ENCODE measurements at places on chromosomes 13 and 19. TPM values are rescaled to one million over a fixed set of nuclear protein-coding genes. Genes with fewer than 3 reads are reported as not detected.

- peak overlapping the region; percentile 90 for H3K27ac ChIP-seq
- peaks cover 19% of the 10 kb centered on the region for H3K4me1 ChIP-seq
- peaks cover 27% of the 10 kb centered on the region for H3K36me3 ChIP-seq
- peak; percentile 90 for DNase-seq
- no peaks in the 10 kb centered on the region for H3K27me3 ChIP-seq
These were observed 19.7 kb downstream of the RFX1 start for GRCh38 chr19:13986348-13986904.

DNA sequence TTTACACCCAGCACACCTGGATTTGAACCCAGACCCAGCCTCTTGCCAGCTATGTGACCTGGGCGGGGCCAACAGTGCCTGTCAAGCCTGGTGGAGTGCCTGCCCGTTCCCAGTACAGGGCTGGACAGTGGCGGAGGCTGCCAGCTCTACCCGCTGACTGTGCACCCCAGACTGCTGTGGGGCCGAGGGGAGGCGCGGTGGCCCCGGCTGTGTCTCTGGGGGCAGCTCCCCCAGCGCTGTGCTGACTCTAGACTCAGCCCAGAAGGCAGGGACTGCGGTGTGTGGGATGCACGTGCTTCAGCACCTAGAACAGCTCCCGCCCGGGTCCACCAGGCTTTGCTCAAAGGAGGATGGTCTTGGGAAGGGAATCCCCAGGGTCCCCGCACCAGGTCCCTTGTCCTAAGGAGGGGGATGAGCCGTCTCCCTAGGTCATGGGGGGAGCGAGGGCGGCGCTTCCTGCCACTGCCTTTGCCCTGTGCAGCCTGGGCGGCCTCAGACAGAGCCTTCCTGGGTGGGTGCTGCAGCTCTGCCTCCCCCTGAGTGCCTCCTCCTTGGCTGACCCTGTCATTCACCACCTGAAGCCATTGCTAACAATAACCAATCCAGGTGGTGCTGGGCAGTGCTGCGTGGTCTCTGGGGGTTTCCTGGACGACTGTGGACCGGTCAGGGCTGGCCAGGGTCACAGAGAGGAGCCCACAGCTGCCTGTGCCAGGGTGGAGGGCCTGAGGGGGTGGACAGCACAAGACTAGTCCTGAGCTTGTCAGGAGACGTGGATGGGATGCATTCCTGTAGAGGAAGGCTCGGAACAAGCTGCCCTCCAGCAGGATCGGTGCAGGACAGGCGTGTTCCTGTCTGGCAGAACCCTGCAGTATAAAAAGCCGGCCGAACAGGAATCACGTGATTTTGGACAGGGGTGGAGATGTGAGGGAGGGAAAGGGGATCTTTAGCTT, 18.6 kb downstream of the TMEM255B start:
- H3K4me3 ChIP-seq: no peak overlapping the region
- peaks cover 3% of the 10 kb centered on the region for H3K4me1 ChIP-seq
- H3K27ac ChIP-seq: no peak overlapping the region
- no peaks in the 10 kb centered on the region for H3K36me3 ChIP-seq
- no peaks in the 10 kb centered on the region for H3K27me3 ChIP-seq

DNA sequence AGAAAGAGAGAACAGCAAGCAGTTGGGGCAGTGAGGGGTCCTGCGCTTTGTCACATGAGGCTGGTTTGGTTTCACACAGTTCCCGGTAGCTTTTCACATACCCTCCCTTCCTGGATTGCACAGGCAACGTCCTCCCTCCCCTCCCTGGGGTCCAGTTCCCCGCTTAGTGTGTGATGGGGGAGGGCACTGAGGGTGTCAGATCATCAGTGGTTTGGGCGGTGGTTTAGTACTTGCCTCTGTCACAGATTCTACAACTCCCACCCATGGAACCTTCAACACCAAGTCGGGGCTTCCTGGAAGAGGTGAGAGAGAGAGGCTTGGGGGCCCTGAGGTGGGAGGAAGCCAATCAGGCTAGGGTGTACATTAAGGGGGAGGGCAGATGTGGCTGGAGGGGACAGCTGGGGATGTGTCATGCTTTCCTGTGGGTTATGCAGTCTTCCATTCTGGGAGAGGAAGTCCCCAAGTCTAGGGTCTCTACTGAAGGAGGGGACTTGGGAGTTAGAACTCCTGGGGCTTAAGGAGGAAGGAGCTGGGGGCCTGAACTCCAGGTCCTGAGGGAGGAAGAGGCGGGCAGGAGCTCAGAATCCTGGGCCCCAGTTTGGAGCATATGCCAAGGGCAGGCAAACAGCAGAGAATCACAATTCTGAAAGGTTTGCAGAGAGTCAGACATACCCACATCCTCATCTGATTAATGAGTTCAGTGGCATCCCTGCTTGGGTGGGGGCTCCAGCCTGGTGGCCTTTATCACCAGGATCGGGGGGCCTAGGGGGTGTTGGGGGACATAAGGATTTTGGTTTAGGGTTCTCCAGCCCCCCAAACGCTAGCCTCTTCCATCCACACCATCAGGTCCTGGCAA, at the start of gene NKG7:
Gene NKG7 (minus strand): TSS at position 6 of the 856 bp plus-strand sequence. CDS start 119 bp downstream, outside the sequence.
- H3K36me3 ChIP-seq: no peaks in the 10 kb centered on the region
- H3K4me3 ChIP-seq: no peak within 1 kb of the TSS
- no peaks in the 10 kb centered on the region for H3K4me1 ChIP-seq
- H3K27me3 ChIP-seq: no peaks in the 10 kb centered on the region
- no peak for DNase-seq
- H3K27ac ChIP-seq: no peak within 1 kb of the TSS

GRCh38 chr19:14472202-14472938, 2.8 kb downstream of the PTGER1 start:
- H3K27ac ChIP-seq: no peak overlapping the region
- peaks cover 4% of the 10 kb centered on the region for H3K27me3 ChIP-seq
- H3K4me1 ChIP-seq: peaks cover 47% of the 10 kb centered on the region
- peaks cover 34% of the 10 kb centered on the region for H3K36me3 ChIP-seq

Gene TSC22D1
- polyA plus RNA-seq: 82.4 TPM

GRCh38 chr13:79191501-79191900, 214.6 kb downstream of the RBM26 start:
- DNase-seq: no peak
- no peak overlapping the region for H3K27ac ChIP-seq
- H3K27me3 ChIP-seq: no peaks in the 10 kb centered on the region
- H3K4me1 ChIP-seq: no peaks in the 10 kb centered on the region
- H3K4me3 ChIP-seq: no peak overlapping the region
- H3K36me3 ChIP-seq: no peaks in the 10 kb centered on the region

- H3K27me3 ChIP-seq: no peaks in the 10 kb centered on the region
- DNase-seq: no peak
- no peaks in the 10 kb centered on the region for H3K4me1 ChIP-seq
- H3K36me3 ChIP-seq: peaks cover 61% of the 10 kb centered on the region
- no peak overlapping the region for H3K27ac ChIP-seq
These were observed 47.4 kb downstream of the SMAD9 start for GRCh38 chr13:36872621-36873020.

Gene FAM83E
- not detected for polyA plus RNA-seq
